ENCODE measurements at places on chromosomes 1 and 21.

GRCh38 chr1:157154291-157154690, 16.1 kb upstream of the ETV3 start:
- no peak for DNase-seq

DNA sequence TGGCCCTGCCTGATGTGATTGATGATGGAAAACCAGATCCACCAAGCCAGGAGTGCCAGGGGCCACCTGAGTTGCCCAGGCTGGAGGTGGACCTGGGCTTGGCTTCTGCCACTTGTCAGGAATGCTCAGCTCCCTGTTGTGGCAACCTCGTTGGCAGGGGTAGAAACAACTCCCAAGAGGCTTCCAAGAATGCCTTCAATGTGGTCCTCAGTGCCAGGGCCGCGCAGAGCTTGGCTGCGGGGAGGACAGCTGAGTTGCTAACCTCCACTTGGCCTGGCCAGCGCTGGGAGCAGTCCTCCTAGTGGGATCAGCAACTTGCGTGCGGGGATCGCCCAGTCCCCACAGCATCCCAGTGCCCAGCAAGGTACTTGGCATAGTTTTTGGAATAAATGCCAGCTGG, 9.0 kb downstream of the MYOM3 start:
- DNase-seq = no peak

DNA sequence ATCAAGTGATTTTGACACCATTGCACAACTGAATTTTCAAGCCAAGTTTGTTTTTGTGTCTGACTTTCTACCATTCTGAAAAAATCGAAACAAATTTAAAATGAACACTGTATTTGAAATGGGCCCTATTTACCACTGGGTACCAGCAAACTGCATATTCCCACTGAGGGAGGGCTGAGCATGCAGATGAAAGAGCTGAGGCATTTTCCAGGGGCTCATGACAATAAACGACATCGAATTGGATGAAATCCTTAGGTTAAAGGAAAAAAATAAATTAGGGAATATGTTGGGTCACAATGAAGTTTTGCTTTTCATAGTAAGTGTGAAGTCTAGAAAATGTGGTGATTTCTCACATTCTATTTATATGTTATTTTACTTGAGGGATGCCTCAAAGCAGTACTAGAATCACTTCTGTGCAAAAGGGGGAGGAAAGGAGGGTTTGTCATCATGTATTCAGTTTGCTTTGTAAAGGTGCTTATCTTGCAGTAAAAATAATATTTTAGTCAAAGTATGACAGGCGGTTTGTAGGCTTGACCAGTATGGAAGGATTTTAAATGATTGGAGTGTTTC, 11.2 kb downstream of the ZBTB18 start:
- DNase-seq = no peak

GRCh38 chr21:45162809-45163208, 88.4 kb downstream of the ADARB1 start:
- no peak for DNase-seq

DNA sequence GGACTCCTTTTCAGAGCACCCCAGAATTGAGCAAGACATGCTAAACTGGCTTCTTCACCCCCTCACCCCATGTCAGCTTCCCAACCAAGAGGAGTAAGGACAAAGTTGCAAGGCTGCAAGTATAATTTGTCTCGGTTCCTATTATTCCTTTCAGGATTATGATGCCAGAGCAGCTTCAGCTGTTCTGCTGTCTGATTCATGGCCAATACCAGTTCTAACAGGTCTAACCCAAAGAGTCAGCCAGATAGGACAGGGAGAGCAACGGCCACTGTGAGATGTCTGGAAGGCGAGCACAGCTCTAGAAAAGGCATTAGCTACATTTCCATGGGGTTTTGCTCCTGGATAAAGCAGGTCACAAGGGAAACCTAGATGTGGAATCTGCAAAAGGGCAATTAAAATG, 53.3 kb upstream of the HOOK1 start:
- DNase-seq = no peak
